Sciatic nerve (tissue), 2 donors: ENCODE measurements at places on chromosomes 7 and 10.

DNA sequence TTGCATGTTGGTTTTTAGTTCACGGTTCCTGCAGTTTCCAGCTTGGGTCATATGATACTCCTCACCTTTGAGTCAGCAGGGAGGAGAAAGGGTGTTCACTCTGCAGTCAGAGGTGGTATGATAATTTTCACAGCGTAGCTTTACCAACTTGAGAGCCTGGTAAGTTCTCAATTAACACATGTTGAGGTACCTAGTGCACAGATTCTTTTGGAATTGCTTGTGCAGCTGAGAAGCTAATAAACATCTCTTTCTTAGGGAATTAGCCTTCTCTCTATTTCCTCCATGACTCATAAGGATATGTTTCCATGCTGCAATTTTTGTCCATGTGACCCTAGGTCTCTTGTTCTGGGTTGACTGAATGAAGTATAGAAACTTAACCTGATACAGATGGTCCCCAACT lies 166.6 kb downstream of the KIF20B start:
- no peak for DNase-seq

GRCh38 chr10:62343000-62343399 lies 31.2 kb upstream of the ZNF365 start:
- DNase-seq = no peak

DNA sequence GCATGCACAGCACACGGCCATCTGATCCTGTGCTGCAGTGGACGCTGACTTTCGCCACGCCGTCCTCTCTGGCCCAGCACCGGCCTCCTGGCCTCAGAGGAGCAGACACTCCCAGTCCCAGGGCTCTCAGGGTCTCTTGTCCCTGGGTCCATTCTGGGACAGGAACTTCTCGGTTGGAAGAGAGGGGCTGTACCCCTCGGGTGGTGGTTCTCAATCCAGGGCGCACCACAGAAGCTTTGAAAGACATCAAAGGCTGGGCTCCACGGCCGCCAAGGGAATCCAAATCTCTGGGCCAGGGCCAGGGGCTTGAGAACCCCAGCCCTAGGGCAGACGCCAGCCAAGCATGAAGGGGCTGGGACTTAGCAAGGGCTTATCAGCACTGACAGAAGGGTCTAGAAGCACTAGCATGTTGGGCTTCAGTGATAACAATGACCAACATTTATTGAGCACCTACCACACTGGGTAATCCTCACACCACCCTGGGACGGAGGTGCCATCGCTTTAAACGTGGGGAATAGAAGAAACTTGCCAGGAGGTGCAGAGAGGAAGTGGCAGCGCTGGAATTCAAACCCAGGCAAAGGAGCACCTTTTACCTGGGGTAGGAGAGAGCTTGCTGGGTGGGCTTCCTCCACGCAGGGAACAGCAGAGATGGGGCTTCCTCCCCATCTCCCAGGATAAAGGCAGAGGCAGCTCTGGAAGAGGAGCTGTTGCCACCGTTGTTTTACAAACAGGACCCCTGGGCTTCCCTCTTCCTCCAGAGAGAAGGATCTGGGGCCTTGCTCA lies 1.8 kb upstream of the PYROXD2 start:
- no peak for DNase-seq

DNA sequence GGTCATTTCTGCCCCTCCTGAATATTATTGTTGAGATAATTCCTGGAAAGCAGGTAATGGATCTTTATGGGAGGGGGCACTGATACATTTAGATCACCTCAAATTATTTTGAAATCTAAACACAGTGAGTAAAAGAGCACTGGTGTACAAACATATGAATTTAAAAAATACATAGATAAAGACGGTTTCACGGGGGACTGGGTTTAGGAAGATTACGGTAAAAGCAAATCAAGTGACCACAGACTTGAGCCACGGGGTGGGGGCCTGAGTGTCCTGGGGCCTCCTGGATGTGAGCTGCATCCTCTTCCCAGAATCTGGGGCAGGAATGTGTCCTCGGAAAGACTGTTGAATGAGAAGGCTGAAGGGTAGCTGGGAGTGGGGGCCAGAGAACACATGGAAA lies 219.1 kb upstream of the KLF6 start:
- no peak for DNase-seq

DNA sequence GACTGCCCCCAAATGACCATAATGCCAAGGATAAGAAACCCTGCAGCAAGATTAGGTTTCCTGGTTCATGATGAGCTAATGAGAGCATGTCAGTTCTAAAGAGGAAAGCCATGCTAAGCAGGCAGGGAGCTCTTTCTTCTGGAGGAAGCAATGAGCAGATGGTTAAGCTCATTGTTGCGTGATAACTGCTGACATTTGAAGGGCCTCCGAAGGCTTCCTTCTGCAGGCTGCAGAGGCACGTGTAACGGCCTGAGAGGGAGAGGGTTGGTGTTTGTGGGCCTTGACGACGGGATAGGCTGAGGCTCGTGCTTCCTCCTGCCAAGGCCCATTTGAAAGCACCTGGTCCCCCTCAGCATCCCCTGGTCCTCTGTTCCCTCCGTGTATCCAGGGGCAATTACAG lies 63.5 kb upstream of the BTBD16 start:
- DNase-seq = no peak

DNA sequence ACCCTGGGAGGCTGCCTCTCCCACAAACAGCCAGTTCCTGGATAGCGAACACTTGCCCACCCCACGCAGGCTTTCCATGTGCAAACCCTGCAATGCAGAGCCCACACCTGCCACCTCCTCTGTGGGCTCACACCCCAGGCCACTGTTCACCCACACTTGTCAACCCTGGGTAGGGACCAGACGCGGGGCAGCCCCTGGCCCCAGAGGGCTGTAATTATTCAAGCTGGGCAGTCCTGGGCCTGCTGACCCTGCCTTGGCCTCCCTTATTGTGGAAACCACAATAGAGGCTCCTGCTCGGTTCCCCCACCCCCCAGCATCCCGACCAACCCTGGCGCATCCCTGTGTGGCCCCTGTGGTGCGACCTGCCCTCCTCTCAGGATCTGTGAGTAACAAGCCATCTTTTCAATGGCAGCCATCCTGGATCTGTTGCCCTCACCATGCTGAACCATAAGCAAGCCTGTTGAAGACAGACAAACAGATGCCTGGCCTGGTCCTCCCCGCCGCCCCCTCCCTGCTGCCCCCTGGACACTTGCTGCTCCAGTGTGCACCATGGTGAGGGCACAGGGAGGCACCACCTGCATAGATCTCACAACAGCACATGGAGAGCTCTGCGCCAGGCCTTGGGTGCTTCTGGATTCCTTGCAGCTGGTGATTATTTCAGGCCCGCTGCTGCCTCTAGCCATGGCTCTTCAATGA lies 15.8 kb upstream of the UBE3C start:
- no peak for DNase-seq

DNA sequence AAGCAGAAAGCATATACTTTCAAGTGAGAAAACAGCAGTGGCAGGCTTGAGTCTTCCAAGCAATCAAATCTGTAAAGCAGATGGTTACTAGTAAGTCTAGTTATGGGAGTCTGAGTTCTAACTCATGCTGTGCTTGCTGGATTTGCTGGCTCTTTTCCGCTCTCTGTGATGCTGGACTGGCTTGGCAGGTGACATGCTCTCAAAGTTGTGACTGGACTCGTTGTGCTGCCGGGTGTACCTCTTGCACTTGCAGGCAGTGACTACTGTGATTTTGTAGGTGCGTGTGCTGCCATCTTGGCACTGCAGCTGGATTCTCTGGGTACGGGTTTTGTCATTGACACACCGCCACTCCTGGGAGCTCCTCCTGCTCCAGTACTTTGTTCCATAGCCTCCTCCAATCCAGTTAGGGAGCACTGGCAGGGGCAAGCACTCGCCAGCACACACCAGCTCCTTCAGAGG lies 3.1 kb downstream of the SOSTDC1 start:
- DNase-seq = no peak
